ENCODE measurements at places on chromosomes 4 and X. TPM values are rescaled to one million over a fixed set of nuclear protein-coding genes. Genes with fewer than 3 reads are reported as not detected.

EVC2 gene
- total RNA-seq, result 0.20 TPM

UBA1 gene
- 120 TPM for total RNA-seq

GRCh38 chrX:118983513-118983912, 9.1 kb downstream of the LONRF3 start:
- no peaks in the 10 kb centered on the region for H3K4me1 ChIP-seq
- no peak overlapping the region for H3K4me3 ChIP-seq
- no peaks in the 10 kb centered on the region for H3K27me3 ChIP-seq
- no peak overlapping the region for H3K27ac ChIP-seq

GRCh38 chr4:108861334-108861733, 98.5 kb upstream of the ETNPPL start:
- no peaks in the 10 kb centered on the region for H3K27me3 ChIP-seq
- DNase-seq, result no peak
- H3K27ac ChIP-seq, result no peak overlapping the region
- H3K4me3 ChIP-seq, result no peak overlapping the region
